Natural killer cell (primary cell): ENCODE measurements at places on chromosomes 16 and 17. TPM values are rescaled to one million over a fixed set of nuclear protein-coding genes. Genes with fewer than 3 reads are reported as not detected.
A peak's percentile ranks its signal among the peaks of the same experiment; 100 is the strongest.

- peaks cover 41% of the 10 kb centered on the region for H3K36me3 ChIP-seq
- no peak for DNase-seq
- H3K27ac ChIP-seq = no peak overlapping the region
- peaks cover 29% of the 10 kb centered on the region for H3K4me1 ChIP-seq
- no peaks in the 10 kb centered on the region for H3K27me3 ChIP-seq
- no peak overlapping the region for H3K4me3 ChIP-seq
Measured at GRCh38 chr17:81916234-81917001, 1.6 kb downstream of the SIRT7 start.

DNA sequence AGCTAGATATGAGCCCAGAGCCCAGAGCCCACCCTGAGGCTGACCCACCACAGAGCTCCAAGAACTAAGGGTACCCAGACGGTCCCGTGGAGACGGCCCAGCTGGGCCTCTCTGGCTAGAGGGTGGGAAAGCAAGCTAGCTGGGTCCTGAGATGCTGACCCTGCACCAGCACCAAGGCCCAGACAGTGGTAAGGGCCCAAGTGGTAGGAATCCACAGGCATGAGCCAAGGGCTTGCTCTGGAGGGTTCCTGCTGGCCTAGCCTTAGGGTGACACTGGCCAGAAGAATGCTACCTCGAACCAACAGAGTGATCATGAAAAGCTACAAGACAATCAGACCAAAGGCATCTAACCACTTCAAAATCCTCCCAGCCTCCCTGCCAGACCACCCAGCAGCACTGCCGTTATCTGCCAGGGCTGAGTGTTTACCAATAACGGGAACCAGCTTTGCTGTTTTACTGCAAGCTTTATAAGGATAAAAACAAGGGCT lies 13.2 kb downstream of the HIC1 start:
- H3K4me1 ChIP-seq = peaks cover 45% of the 10 kb centered on the region
- DNase-seq = no peak
- H3K36me3 ChIP-seq = peaks cover 31% of the 10 kb centered on the region
- H3K27me3 ChIP-seq = no peaks in the 10 kb centered on the region
- no peak overlapping the region for H3K4me3 ChIP-seq

DNA sequence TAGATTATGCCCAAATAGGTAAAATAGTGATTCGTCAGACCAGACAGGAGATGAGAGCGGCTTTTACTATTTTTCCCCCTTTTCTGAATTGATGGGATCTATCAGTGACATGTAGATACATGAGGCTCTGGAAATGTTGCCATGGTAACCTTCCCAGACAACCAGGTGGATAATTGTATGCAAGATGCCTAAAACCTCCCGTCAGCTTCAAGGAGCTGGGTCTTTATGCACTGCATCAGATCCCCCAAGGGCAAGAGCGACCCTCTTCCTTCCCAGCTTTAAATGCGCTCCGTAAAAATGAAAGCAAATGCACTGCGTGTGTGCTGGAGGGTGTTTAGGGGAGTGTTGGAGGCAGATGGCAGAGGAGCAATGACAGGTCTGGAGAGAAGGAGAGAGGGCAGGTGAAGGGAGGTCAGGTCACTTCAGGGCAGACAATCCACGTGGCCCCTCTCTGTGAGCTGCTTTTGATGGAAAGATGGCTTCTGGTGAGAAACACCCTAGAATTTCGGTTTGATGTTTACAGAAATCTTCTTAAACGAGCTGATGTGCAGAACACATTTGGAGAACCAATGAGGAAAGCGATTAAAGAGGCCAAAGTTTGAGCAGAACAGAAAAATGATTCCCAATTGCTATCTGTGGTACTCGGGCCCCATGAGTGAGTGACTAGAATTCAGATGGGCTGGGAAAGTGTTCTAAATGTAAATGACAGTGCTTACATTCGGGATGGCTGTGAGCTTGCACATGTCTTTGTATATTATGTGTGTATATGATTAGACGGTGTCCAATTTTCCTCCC lies 461.7 kb upstream of the HSBP1 start:
- H3K27me3 ChIP-seq = no peaks in the 10 kb centered on the region
- H3K27ac ChIP-seq = no peak overlapping the region
- H3K4me1 ChIP-seq = no peaks in the 10 kb centered on the region
- no peak overlapping the region for H3K4me3 ChIP-seq
- DNase-seq = no peak
- no peaks in the 10 kb centered on the region for H3K36me3 ChIP-seq

- H3K36me3 ChIP-seq = no peaks in the 10 kb centered on the region
- H3K27me3 ChIP-seq = no peaks in the 10 kb centered on the region
- no peaks in the 10 kb centered on the region for H3K4me1 ChIP-seq
- H3K4me3 ChIP-seq = no peak overlapping the region
Measured at GRCh38 chr17:61481421-61481820, 29.2 kb downstream of the TBX4 start.

GRCh38 chr17:42363767-42364585 lies 24.3 kb downstream of the STAT3 start:
- DNase-seq = no peak
- no peaks in the 10 kb centered on the region for H3K27me3 ChIP-seq
- no peaks in the 10 kb centered on the region for H3K36me3 ChIP-seq
- H3K4me1 ChIP-seq = peaks cover 58% of the 10 kb centered on the region
- H3K4me3 ChIP-seq = no peak overlapping the region

DNA sequence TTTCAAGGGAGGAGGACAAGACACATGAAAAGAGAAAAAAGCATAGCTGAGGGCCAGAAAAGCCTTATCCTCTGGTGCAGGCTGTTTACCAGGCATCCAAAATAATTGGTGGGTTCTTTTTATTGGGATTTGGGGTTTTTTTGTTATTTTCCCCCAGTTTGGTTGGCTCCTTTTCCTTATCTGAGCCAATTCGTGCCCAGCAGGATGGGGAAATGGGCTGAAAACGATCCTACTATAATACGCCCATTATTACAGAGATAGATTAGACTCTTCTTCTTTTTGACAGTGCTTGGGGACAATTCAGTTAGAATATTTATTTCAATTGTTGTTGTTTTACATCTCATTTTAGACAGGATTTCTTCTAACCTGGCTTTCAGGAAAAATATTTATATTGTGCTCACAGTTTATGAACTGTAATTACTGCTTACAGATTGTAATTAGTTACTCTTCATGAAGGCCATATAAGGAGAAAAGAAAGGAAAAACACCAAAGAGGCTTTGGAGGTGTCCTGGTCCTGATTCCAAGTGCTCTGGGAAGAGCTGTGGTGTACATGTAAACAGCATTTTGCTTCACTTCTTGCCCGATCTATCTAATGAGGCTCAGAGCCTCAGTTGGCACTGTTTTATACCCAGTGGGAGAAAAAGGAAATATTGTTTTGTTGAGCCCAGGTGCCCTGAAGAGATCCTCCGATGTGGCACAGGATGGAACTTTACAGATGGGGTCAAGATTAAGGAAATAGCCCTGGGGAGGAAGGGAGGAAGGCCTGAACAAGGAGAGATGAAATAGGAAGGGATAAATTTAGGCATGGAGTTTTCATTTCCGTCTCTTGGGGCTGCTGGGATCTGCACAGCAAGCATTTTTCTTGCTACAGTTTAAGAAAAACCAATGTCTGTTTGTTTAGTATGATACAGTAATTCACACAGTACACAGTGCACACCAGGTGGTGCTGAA lies 611 bp upstream of the ANKRD40 start:
- H3K4me3 ChIP-seq = peak overlapping the region; percentile 32
- peaks cover 25% of the 10 kb centered on the region for H3K4me1 ChIP-seq
- no peak for DNase-seq
- peaks cover 5% of the 10 kb centered on the region for H3K36me3 ChIP-seq
- H3K27me3 ChIP-seq = no peaks in the 10 kb centered on the region

GRCh38 chr16:31464348-31464769 lies 5.1 kb downstream of the ARMC5 start:
- H3K4me1 ChIP-seq = peaks cover 11% of the 10 kb centered on the region
- H3K36me3 ChIP-seq = peaks cover 33% of the 10 kb centered on the region
- no peak overlapping the region for H3K27ac ChIP-seq
- no peak for DNase-seq
- H3K27me3 ChIP-seq = no peaks in the 10 kb centered on the region

GRCh38 chr16:57007050-57007449 lies 17.7 kb downstream of the NLRC5 start:
- no peak for DNase-seq
- H3K27me3 ChIP-seq = no peaks in the 10 kb centered on the region

DNA sequence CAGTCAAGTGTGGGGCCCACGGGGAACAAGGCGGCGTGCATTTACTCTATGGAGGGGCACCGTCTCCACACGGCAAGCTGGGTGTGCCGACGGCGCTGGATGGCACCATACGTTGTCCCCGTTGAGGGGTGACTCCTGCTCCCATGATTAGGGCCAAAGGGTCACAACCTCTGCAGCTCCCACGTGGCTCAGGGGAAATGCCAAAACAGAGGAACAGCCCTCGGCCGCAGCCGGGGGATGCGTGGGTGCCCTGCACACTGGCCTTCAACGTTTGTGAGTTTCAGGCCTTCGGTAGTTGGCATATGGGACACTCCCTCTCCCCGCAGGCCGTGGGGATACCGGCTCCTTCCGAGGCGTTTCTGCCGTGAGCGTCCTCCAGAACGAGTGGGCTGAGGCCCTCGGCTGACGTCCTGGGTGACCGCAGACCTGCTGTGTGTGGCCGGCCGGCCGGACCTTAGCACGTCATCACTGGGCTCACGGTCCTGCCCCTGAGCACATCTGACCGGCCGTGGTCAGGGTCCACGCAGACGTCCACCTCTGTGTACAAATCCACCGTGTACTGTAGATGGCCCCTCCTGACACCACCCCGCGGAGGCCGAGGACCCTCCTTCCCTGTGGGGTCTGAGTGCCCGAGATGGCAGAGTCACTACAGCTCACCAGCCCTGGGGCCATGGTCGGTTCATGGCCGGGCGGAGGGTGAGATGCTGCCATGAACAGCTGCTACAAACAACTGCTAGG lies 4.8 kb upstream of the METRNL start:
- DNase-seq = no peak
- H3K4me1 ChIP-seq = peaks cover 38% of the 10 kb centered on the region
- no peak overlapping the region for H3K27ac ChIP-seq
- H3K36me3 ChIP-seq = no peaks in the 10 kb centered on the region

- H3K27ac ChIP-seq = no peak overlapping the region
- no peaks in the 10 kb centered on the region for H3K27me3 ChIP-seq
- DNase-seq = no peak
- no peaks in the 10 kb centered on the region for H3K36me3 ChIP-seq
Measured at GRCh38 chr17:66403846-66404556, 101.6 kb downstream of the PRKCA start.

DNA sequence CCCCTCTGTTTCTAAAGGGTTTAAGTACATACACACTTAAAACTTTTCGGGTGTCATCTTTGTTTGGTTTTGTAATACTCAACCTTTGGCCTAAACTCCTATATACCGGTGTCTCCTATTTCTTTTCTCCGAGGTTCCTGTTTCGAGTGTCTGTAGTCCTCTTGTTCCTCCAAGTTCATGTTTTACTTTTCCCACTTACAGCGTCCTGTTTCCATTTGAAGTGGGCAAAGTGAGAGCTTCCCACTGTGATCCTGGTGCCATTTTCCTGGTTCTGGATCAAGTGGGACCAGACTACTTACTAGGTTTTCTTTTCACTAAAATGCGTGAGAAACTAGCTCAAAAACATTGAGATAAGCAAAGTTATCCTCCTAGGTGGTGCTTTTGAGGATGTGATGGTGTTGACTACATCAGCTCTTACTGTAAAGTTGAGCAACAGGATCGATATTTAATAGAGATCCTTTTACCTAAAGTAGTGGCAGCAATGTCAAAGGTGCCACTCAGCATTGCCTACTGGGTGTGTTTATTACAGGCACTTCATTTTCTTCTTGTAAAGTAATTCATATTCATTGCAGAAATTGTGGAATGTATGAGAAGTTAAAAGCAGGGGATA lies 1.3 kb downstream of the PSMD3 start:
- peak overlapping the region; percentile 91 for H3K27ac ChIP-seq
- peaks cover 28% of the 10 kb centered on the region for H3K36me3 ChIP-seq
- peaks cover 18% of the 10 kb centered on the region for H3K4me1 ChIP-seq
- H3K27me3 ChIP-seq = no peaks in the 10 kb centered on the region

- peak; percentile 26 for DNase-seq
- no peak within 1 kb of the TSS for H3K27ac ChIP-seq
- peaks cover 95% of the 10 kb centered on the region for H3K27me3 ChIP-seq
Measured at GRCh38 chr17:48997103-48997826, at the start of gene IGF2BP1. Gene IGF2BP1, plus strand, starts transcription at chr17:48997385. Its CDS starts 361 bp downstream, at chr17:48997746.

DNA sequence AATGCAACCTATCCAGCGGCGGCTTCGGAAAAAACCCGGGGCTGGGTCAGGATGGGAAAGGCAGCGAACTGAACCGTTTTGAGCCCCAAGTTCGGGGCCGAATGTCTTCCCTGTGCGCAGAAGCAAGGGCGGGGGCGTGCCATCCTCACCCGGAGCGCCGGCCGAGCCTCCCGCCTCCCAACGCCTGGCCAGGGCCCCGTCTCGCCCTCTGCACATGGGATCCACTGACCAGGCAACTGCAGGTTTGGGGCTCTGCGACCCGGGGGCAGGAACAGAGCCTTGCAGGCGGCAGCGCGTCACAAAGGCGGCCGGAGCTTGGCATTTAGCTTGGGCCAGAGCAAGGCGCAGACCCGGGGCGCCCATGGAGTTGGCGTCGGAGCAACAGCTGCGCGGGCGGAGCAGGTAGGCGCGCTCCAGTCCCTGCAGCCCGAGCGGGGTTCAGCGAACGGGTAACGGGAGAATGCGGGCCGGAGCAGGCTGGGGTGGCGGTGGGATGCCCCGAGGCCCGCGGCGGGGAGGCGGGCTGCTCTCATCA lies at the start of gene FBXO39:
Gene FBXO39 (plus strand): TSS at position 345 of the 535 bp plus-strand sequence. CDS start 3,654 bp downstream, outside the sequence.
- peaks cover 10% of the 10 kb centered on the region for H3K4me1 ChIP-seq
- no peak within 1 kb of the TSS for H3K27ac ChIP-seq
- no peak for DNase-seq
- peaks cover 4% of the 10 kb centered on the region for H3K27me3 ChIP-seq

DNA sequence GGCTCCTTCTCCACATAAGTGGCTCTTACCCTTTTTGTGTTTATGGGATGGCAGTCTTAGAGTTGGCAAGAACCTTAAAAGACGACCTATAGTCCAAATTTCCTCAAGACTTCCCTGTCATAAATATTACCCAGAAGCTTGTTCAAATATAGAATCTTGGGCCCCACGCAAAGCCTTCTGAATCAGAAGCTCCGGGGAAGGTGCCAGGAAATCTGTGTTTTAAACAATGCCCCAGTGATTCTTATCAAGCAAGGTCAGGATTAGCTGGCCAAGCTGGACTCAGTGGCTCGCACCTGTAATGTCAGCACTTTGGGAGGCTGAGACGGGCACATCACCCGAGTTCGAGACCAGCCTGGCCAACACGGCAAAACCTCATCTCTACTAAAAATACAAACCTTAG lies 85.7 kb downstream of the TIMM22 start:
- no peaks in the 10 kb centered on the region for H3K4me1 ChIP-seq
- H3K4me3 ChIP-seq = no peak overlapping the region

- H3K27ac ChIP-seq = no peak overlapping the region
- H3K27me3 ChIP-seq = no peaks in the 10 kb centered on the region
- no peak overlapping the region for H3K4me3 ChIP-seq
- H3K4me1 ChIP-seq = no peaks in the 10 kb centered on the region
- H3K36me3 ChIP-seq = no peaks in the 10 kb centered on the region
Measured at GRCh38 chr17:16254773-16255400, 37.9 kb downstream of the PIGL start.

GRCh38 chr16:3012828-3013420 lies at the start of gene CLDN9:
Gene CLDN9, plus strand, starts transcription at chr16:3012923. Its CDS starts 440 bp downstream, at chr16:3013363.
- peaks cover 3% of the 10 kb centered on the region for H3K27me3 ChIP-seq
- no peaks in the 10 kb centered on the region for H3K36me3 ChIP-seq
- DNase-seq = no peak
- H3K27ac ChIP-seq = no peak within 1 kb of the TSS
- H3K4me1 ChIP-seq = peaks cover 14% of the 10 kb centered on the region

Gene FBXL16
- 0.48 TPM for total RNA-seq

Gene SDK2
- 0.41 TPM for total RNA-seq

Gene KRT28
- total RNA-seq = not detected

Gene BTBD17
- not detected for total RNA-seq
